ENCODE measurements at places on chromosomes 5 and 9. TPM values are rescaled to one million over a fixed set of nuclear protein-coding genes. Genes with fewer than 3 reads are reported as not detected.

Gene PAM
- 75.3 TPM for total RNA-seq

Gene PCDHGB1
- total RNA-seq = 0.10 TPM

Gene THBS4
- total RNA-seq = 0.48 TPM

Gene CCDC183
- 0.75 TPM for total RNA-seq

Gene TMEM171
- 0.42 TPM for total RNA-seq

Gene SPARC
- total RNA-seq = 48.5 TPM

Gene FAM169A
- total RNA-seq = 28.0 TPM

Gene TSSK1B
- not detected for total RNA-seq

Gene PFN3
- total RNA-seq = not detected

Gene LSM11
- 2.3 TPM for total RNA-seq

Gene PCDHGB5
- total RNA-seq = 4.2 TPM

Gene EQTN
- not detected for total RNA-seq

Gene EPB41L4B
- not detected for total RNA-seq

Gene FABP6
- not detected for total RNA-seq

Gene CATSPER3
- 0.55 TPM for total RNA-seq

Gene KCNV2
- not detected for total RNA-seq

Gene HMGCS1
- total RNA-seq = 53.0 TPM

Gene DMRTA1
- not detected for total RNA-seq

Gene KIF12
- not detected for total RNA-seq
